ENCODE measurements at places on chromosomes 3 and 15.

GRCh38 chr3:37892927-37893600 lies 31.4 kb downstream of the CTDSPL start:
- DNase-seq: no peak

DNA sequence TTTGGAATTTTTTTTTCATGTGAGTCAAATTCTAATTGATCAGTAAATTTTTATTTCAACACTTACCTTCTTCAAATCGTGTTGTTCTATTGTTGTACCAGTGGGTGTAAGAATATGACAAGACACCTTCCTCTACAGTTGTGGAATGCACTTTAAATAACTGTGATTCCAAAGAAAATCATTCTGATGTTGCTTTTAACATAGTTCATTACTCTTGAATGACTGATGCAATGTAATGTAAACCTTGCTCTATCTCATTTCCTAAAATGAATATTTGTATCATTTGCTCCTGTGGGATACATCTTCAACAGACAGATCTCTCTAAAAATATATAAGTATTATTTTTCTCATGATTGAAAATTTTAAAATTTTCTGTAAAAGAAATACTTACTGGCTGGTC lies 313.4 kb downstream of the RBMS3 start:
- DNase-seq: no peak

DNA sequence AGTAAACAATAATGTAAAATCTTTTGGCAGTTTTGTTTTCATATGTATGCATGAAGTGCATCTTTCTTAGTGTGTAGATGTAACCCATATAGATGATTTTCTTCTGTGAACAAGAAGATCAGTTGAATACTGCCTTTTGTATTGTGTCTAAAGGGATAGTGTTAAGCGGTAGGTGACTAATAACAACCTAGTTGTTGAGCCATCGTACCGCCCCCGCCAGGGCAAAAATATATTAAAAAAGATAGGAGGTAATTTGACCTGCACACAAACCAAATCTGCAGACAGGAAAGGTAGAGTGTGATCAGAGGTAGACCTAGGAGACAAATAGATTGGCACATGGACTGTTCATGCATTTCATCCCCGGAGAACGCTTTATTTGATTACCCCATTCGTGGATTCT lies 3.3 kb upstream of the GMNC start:
- DNase-seq: no peak

DNA sequence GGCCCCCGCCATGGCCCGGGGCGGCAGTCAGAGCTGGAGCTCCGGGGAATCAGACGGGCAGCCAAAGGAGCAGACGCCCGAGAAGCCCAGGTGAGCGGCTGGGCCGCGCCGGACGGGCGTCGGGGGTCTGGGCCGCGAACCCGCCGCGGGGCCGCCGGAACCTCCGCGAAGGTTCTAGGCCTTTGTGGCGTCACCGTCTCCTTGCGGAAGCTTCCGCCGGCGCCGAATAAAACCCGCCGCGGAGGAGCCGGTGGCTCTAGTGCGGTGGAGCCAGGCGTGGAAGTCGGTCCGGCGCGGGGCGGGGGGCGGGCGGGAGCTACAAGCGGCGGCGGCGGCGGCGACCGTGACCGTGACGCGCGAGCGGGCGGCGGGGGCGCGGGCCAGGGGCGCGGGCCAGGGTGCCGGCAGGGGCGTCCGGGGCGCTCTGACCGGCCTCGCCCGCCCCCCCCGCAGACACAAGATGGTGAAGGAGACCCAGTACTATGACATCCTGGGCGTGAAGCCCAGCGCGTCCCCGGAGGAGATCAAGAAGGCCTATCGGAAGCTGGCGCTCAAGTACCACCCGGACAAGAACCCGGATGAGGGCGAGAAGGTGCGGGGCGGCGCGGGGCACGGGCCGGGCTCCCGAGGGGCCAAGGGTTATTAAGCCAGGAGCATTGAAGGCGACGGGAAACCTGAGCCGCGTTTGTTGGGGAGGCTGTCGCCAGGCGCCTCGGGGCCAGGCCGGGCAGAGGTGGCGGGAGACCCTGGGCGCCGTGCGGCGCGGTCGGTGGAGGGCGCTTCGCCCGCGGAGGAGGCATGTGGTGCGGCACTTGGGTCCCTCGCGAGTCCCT lies at the start of gene DNAJA4:
TSS of gene DNAJA4 (plus strand) at position 259 of the 833 bp plus-strand sequence. CDS start at position 461, 202 bp downstream.
- DNase-seq: peak; percentile 67

DNA sequence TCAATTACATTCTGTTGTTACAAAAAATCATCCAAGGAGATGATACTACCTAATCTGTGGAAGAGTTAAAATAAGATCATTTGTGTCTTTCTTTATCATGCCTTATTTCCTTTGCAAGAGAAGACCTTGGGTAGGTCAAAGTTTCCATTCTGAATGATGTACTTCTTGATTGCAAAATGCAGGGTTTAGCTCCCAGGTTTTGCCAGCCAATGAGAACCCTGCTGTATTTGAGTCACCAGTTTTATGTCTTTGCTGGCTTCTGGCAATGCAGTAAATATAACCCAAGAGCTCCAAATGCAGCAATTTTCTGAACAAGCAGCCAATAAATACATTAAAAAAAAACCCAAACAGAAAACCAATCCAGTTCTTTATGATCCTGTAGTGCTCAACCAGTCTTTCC lies 204.9 kb downstream of the CADPS start:
- DNase-seq: no peak

DNA sequence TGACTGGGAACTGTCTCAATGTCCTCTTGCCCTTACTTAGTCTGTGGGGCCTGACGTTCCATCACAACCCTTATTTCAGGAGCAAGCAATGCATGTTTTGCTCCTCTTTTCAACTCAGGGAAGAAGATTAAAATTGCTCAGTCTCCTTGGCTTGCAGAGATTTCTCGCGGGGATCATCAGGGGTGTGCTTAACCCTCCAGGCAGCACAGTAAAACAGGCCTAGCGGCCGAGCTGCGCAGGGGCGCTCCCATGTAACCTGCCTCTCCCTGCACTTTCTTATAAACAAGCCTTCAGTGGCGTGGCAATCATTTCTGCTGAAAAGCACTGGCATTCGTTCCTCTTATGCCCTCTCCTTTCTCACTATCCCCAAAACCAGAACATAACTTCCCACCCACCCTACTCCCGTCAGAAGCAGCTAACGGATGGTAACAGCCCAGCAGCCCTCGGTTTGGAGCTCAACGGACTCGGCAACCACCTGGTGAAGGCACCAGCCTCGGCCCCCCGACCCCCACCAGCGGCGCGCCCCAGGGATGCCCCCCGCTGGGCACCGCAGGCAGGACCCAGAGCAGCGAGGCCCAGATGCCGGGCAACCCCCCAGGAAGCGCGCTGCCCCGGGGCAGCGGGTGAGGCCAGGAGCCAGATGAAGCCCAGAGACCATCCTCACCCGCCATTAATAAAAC lies 1.1 kb downstream of the MCF2L2 start:
- DNase-seq: no peak

DNA sequence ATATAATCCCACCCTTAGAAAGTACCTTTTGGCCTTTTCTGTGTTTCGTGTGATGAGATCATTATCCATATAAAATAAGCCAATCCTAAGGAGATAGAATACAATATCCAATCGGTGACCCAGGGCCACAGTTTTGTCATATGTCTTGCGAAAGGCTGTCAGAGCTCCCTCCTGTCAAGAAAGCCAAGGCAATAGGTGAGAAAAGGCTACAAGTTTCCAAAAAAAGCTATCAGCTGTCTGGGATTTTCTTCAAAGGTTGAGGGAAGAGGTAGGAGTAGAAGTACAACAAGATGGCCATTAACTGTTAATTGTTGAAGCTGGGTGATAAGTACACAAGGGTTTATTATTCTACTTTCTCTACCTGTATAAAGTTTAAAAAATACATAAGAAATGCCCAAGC lies 4.0 kb downstream of the PSMD6 start:
- DNase-seq: no peak

DNA sequence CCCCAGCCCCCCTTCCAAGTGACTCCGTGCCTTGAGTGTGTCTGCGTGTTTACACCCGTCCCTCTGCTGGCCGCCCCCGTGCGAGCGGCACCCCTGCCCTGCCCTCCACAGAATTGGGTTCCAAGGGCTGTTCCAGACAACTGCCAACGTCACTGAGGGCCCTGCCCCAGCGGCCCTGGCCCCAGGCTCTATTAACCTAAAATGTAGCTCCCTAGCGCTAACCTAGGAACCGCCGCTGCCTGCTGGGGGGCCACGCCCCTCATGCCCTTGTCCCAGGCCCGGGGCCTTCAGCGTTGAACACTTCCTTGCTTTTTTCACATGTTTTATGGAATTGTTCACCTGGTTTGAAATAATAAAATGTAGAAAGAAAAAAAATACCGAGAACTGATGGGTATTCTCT lies 10.0 kb upstream of the SEMA3B start:
- DNase-seq: no peak

DNA sequence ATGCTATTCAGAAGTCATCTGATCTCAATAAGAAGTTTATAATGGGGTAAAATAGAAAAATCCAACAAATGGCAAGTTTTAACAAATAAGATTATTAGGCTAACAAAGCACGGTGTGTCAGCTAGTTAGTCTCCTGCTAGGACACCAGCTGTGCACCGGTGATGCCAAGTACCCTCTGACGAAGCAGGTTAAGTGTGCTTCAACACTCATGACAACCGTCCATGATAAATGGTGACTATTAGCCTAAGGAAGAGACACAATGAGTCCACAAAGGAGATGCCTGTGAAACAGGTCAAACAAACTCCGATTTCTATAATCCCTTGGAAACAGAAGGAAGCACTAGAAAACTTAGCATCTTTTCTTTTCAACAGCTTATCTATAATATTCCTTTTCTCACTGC lies 36.5 kb downstream of the ATP13A3 start:
- no peak for DNase-seq

GRCh38 chr3:13167064-13167743 lies 94.0 kb upstream of the IQSEC1 start:
- no peak for DNase-seq

- no peak for DNase-seq
These were observed 27.3 kb downstream of the TGFBR2 start for GRCh38 chr3:30633718-30634117.

DNA sequence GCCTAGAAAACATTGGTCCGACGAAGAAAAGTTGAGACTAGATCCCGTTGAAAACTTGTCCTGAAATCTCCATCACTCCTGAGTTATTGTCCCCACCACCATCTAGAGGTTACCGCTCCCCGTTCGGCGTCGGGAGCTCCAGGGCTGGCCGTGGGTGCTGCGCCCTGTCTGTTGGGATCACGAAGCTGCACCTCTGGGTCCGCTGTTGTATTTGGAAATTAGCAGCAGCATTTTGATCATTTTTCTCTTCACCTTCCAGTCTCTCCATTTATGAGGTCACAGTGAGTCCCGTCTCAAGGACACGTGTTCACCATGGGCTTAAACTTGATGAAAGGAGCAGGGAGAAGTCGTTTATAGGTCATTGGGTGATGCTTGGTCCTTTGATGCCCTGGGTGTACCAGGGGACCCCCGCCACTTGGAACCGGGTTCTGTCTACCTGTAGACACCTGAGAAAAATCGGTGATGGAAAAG lies 565 bp downstream of the MANF start:
- DNase-seq: peak; percentile 28

GRCh38 chr15:66405007-66405406 lies 18.3 kb downstream of the MAP2K1 start:
- DNase-seq: no peak

DNA sequence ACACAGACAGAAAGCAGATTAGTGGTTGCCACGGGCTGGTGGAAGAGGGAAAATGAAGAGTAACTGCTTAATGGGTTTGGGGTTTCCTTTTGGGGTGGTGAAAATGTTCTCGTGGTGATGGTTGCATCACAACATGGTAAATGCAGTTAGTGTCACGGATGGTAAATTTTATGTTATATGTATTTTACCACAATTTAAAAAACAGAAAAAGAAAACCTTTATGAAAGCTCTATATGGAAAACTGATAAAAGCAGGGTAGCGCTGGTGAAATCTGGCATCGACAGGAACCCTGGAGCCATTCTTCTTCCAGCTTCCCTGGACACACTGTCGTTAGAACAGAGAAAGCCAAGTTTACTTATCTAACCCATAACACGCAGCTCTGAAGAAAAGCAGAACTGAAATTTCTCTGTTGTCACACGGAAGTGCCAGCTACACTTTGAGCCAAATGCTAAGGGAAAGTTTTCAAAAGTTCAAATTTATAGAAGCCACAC lies 287.7 kb upstream of the NR2F2 start:
- DNase-seq: no peak

DNA sequence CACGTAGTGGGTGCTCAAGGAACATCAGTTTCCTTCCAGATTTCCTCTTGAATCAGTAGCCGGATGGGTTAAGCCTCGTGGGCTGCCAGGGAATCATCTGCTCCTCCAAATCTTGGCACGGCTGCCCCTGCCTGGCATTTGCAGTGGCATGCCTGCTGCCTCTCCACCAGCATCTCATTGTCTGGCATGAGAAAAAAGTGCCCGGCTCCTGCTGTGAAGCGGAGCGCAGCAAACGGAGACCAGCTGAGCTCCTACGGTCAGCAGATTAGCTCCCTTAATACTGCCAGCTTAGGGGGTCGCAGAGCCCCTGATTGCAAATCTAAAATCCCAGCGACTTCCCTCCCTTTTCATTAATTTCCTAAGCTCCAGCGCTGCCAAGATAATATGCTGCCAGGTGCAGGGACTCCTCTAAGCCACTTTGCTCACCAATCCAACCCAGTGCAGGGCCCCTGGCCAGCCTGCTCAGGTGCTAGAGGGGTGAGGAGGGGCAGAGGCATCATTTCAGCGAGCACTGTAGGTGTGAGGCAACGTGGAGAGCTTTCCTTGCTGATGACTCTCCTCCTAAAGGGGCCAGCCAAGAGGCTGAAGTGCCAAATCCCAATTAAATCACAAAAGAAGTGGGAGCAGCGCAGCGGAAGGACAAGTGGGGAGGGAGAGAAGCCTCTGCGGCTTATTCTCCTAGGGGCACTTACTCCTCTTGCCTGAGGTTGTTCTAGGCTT lies 49.6 kb upstream of the ST8SIA2 start:
- DNase-seq: no peak

- DNase-seq: no peak
These were observed 276.6 kb upstream of the THBS1 start for GRCh38 chr15:39304201-39304841.

DNA sequence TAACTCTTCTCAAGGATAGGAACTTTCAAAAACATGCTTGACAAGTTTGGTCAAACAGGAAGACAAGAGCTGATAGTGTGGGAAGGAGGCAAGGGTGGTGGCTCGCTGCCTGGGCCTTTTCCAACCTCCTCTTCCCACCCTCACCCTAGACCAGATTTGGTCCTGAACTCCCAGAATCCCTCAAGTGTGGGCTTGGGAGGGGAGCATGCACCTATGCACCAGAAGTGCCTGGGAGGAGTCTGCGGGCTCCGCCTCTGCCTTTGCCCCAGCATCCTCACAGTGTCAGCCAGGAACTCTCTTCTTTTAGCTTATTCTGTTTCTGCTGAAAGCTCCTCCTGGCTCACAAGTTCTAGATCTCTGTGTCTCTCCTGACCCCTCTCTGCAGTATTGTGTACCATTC lies 126.2 kb upstream of the MRPS22 start:
- no peak for DNase-seq

- no peak for DNase-seq
These were observed 33.4 kb upstream of the PSMD6 start for GRCh38 chr3:64056606-64057180.

All from central memory CD4-positive, alpha-beta T cell (primary cell).